ENCODE measurements at places on chromosomes 4 and X. TPM values are rescaled to one million over a fixed set of nuclear protein-coding genes. Genes with fewer than 3 reads are reported as not detected.

- DNase-seq: no peak
Observed at GRCh38 chr4:159966746-159967145, 863.9 kb downstream of the RAPGEF2 start.

- no peak for DNase-seq
Observed at GRCh38 chr4:125042041-125042440, 272.7 kb upstream of the FAT4 start.

The OFD1 gene
- 36.0 TPM for total RNA-seq

The VCX3B gene
- total RNA-seq: not detected

The SATL1 gene
- 0.31 TPM for total RNA-seq
